NT2/D1 (cell line): ENCODE measurements at places on chromosomes 11 and 22.

DNA sequence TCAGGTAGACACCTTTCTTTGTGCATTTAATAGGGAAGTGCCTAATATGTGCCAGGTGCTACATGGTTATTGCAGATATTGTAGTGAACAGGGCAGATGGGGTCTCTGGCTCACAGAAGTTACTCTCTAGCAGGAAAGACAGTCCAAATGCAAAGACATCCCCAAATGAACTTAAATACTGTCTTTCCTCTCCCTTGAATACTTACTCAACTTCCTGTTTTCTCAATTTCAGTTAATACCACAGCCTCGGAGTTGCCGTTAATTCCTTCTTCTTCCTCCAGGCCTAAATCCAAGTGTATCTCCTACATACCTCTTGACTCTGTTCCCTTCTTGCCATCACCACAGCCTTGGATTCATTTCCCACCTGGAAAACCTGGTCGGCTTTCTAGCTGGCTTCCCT, 134.3 kb upstream of the SESN3 start:
- DNase-seq = no peak

- DNase-seq = no peak
These were observed 310.1 kb upstream of the SORL1-AS1 start for GRCh38 chr11:121762820-121763219.

DNA sequence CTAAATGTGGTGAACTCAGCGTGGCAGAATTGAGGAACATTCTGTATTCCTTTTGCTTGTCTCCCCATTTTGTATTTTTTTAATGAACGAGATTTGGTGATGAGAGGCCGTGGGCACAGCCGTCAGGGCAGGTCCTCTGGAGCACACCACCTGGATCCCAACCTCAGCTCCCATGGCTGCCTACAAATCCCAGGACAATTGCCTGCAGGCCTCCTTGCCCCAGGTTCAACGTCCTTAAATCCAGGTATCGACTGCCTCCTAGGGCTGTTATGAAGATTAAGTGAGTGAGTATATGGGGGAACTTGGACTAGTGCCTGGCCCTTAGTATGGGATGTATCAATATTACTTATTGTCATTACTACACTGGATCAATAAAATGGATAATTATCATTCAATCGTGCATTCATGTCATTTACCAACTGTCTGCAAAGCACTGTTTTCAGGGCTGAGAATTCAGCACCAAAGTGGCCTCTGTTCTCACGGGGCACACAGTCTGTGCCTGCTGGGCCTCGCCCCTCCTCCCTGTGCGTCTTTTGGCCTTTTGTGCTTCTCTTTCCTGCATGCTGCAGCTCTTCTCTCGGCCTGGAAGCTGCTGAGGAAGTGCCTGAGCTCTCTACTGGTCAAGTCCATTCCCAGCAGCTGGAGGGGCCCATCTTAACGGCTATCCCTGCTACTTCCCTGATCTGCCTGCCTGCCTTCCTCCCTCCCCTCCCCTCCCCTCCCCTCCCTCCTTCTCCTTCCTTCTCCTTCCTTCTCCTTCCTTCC, 1343.7 kb downstream of the BRD1 start:
- no peak for DNase-seq

DNA sequence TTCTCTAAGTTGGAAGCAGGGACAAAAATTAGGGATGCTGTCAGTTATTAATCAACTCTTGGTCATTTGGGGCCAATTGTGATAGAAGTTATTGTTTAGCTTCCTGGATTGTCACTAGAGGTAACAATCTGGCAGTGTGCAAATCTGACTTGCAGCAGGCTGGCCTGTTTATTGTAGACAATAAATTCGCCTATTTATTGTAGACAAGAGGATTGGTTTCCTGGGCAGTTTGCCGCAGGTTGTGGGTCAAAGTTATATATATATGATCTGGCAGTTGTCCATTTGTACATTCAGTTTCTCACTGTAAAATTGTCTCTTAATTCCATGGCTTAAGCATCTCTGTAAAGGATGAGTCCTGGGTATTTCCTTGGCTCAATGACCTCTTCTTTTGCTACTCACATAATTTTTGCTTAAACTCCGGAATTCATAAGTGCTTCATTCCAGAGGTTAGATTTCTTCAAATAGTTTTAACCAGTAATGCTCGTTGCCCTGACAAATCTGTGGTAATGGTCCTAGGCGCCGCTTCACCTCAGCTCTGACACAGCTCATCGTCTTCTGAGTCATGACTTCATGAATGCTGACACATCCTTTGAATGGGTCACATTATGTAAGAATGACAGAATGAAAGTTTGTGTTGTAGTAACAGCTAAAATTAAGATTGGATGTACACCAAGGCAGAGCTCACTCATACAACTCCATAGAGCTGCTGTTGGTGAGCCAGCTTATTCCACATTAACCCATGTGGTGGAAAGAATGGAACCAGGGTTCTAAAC, 7.8 kb upstream of the MMP3 start:
- DNase-seq = no peak

- DNase-seq = no peak
These were observed 19.4 kb upstream of the MS4A6E start for GRCh38 chr11:60307507-60308195.

DNA sequence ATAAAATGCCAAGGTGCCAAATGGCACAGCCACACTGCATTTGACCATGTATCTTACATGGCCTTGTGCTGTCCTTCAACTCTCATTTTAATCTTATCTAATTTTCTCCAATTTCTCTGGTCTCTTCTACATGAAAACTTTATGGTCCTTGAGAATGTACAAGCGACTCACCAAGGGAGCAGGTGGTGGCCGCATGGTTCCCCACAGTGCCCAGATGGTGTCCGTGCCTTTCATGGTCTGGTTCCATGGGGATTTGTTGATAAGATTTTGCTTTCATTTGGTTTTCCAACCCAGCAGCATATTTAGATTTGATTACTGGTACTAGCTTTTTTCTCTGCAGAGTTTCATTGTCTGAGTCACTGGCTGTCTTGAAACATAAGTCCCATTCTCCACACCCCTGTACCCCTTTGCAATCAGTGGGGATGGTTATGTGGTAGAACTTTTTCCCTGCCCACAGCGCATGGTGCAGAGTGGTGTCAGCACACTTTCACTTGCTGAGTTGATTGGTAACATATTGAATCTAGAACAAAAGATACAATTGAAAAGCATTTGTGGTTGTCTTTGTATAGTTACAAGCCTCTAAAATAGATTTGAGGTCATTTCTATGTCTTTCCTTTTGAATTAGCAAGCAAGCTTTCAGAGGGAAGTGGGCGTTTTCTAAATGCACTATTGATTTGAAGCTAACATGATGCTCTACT, 24.1 kb downstream of the ZNRF3 start:
- DNase-seq = no peak

GRCh38 chr11:75286826-75287465, 46.4 kb downstream of the TPBGL start:
- DNase-seq = no peak

DNA sequence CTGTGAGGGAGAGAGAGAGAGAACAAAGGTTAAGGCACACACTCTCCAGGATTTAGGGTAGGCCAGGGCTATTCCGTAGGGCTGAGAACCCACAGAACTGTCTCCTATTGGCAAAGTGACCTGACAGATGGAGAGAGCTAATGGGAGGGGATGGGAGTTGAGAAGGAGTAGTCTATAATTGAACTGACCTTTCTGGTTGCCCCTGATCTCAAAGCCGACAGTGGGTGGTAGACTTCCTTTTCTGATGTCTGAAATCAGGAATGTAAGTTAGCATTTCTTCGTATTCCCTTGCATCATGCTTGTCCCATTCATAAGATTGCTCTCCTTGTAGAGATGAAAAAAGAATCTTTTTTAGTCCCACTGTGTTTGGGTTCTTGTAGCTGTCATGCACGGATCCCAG, 210.1 kb downstream of the NTM start:
- DNase-seq = no peak

- no peak for DNase-seq
These were observed 42.5 kb upstream of the PAMR1 start for GRCh38 chr11:35567737-35568465.

- DNase-seq = no peak
These were observed 32.9 kb upstream of the TRIM29 start for GRCh38 chr11:120170741-120171261.

- DNase-seq = no peak
These were observed 25.0 kb upstream of the ACR start for GRCh38 chr22:50713008-50713385.

- no peak for DNase-seq
These were observed 26.4 kb upstream of the FAT3 start for GRCh38 chr11:92198268-92198667.

GRCh38 chr11:15565880-15566279, 451.2 kb downstream of the INSC start:
- no peak for DNase-seq

DNA sequence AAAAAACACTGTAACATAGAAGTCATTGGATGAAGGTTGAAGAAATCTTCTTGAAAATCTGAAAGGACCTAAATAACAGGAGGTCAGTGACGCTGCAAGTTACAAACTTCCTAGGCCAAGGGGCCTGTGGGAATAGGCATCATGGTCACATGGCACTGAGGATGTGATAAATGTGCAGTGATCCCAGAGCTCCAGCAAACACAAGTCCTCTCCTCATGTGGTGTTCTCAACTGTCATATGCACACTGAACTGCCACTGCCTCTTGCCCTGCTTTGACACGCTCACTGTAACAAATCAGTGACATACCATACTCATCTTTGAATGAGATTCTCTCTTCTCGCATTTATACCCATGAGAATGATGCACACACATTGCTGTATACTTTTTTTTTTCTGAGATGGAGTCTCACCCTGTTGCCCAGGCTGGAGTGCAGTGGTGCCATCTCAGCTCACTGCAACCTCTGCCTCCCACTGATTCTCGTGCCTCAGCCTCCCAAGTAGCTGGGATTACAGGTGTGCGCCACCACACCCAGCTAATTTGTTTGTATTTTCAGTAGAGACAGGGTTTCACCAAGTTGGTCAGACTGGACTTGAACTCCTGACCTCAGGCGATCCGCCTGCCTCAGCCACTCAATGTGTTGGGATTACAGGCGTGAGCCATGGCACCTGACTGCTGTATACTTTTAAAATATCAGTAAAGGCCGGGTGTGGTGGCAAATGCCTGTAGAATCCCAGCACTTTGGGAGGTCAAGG, 65.1 kb upstream of the YPEL1 start:
- no peak for DNase-seq

DNA sequence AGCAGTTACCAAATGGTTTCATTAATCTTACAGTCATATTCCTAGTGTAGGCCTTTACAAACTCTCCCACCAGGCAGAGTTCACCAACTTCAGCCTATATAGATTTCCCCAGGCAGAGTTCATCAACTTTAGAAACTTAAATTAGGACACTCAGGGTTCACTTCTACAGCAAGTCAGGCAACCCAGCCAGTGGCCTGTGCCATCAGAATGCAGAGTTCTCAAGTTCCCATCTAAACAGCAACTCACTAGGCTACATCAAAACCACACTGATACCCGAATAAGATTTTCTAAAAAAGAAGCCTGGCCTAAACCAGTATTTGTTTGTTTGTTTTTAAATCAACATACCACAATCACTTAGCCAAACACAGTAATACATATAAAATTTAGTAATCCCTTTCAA, 33.7 kb downstream of the PICALM start:
- no peak for DNase-seq

DNA sequence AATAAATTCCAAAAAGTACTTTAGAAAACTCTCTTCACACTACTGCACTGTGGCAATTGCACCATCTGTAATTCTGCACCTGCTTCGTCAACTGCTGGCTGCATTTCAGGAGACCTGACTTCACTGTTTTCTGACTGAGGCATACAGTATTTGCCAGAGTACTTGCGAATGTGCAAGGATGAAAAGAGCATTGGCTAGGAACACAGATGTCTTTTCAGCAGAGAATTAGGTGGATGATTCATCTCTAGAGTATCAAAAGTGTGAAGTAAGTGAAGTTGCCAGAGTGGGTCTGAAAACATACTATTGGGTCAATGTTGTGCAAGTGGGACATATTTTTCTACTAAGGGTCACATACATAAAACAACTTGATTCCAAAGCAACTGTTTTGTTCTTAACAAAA, 427.5 kb upstream of the CCDC90B start:
- DNase-seq = no peak

GRCh38 chr11:35241531-35241930, 102.6 kb downstream of the CD44 start:
- DNase-seq = no peak

- DNase-seq = no peak
These were observed 105.3 kb upstream of the E2F8 start for GRCh38 chr11:19345848-19346681.

GRCh38 chr11:22666688-22667439, 453 bp downstream of the GAS2 start:
- no peak for DNase-seq

GRCh38 chr11:129855086-129855485, 39.4 kb downstream of the TMEM45B start:
- DNase-seq = no peak

DNA sequence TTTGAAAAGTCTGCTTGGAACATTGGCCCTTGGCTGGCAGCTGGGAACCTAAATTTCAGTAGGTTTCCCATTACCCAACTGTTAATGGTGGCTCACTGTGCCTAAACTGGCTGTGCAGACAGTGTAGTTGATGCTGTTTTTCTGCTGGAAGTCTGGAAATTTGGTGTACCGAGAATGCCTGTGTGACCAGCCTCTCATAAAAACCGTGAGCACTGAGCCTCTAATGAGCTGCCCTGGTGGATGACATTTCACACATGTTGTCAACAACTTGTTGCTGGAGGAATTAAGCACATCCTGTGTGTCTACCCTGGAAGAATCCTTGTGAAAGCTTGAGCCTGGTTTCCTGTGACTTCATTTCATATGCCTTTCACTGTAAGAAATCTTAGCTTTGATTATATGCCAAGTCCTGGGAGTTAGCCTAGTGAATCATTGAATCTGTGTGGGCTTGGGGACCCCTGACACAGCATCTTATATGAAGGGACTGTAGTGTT, 131.1 kb downstream of the LDLRAD3 start:
- DNase-seq = no peak

GRCh38 chr11:96122601-96123074, 198.7 kb upstream of the MTMR2 start:
- no peak for DNase-seq

DNA sequence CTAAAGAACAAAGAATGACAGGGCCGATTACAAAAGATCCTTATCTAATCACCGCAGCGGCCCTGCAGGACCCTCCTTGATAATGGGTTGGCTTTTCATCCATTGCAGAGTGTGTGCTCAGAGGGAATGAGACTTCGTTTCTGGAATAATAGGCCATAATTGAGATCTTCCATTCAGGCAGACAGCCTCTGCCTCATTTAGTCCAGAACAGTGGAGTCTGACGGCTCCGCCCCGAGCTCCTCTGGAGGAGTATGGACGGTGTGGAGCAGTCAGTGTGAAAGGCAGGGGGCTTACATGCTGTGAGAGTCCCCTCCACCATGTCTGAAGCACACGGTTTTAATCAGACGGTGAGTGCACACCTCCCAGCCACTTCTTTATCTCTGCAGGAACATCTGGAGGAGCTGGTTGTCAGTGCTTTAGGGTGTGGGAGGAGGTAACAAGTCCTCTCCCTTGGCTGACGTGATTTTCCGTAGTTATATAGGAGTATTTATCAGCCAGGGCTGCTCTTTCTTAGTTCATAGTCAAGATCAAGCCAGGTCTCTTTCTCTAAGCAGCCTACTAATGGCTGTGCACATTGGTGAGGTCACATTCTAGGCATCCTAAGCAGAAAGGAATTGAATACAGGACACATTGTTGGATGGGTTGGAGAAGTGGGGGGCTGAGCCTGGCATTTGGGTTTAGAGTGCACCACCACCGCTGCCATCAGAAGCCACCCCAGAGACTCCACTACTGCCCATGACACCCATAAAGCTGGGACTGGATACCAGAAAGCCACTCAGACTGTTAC, 1477.9 kb downstream of the TBC1D22A start:
- DNase-seq = no peak
